A673 (cell line): ENCODE measurements at places on chromosomes 11 and 22. TPM values are rescaled to one million over a fixed set of nuclear protein-coding genes. Genes with fewer than 3 reads are reported as not detected.

DNA sequence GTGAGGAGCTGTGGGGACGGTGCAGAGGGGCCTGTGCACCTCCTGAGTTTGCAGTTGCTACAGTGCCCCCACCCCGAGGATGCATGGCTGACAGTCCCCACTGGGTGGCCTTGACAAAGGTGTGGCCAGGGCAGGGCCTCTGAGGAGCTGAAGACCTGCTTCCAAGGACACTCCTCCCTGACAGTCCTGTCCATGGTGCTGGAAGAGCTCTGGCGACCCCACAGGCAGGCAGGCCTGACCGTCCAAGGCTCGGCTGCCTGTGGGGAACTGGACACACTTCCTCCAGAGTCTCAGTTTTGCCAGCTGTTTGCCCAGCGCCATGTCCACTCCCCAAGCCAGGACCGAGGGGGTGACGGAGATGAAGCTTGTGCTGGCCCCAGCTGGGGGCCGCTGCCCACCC, 32.7 kb downstream of the BRSK2 start:
- DNase-seq, result no peak

GRCh38 chr11:130269326-130269943, 45.3 kb downstream of the ZBTB44 start:
- DNase-seq, result no peak

MRGPRX4 gene
- not detected in 2 replicates for total RNA-seq

USP2 gene
- total RNA-seq, result 4.8 and 6.2 TPM in 2 replicates

DNA sequence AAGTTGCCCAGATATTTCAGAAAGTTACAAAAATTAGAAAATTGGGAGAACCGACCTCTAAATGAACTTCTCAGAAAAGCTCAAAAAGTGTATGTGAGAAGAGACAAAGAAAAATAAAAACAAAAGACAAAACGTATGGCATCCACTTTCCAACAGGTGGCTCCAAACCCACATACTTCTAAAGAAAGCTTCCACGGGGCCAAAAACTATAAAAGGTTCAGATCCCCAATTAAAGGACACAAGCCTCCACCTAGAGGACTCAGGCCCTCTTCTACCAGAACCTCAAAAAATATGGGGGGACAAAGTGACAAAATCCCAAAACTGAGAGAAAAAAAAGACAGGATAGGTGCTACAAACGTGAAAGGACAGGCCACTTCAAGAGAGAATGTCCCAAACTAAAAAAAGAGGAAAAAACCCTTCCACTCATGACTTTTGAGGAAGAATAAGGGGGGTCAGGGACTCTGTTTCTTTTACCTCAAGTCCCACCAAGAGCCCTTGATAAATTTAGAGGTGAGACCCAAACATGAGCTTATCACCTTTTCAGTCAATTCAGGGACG, 8.8 kb downstream of the SCGB2A1 start:
- DNase-seq, result peak; percentile 39

GRCh38 chr11:43942662-43943371, 380 bp downstream of the C11orf96 start:
- peak; percentile 76 for DNase-seq

KRTAP5-1 gene
- not detected in 2 replicates for total RNA-seq

C11orf98 gene
- total RNA-seq, result 124 and 141 TPM in 2 replicates

DEUP1 gene
- not detected in 2 replicates for total RNA-seq

GRCh38 chr11:66467034-66467659, 442 bp downstream of the PELI3 start:
- DNase-seq, result peak; percentile 63

DNA sequence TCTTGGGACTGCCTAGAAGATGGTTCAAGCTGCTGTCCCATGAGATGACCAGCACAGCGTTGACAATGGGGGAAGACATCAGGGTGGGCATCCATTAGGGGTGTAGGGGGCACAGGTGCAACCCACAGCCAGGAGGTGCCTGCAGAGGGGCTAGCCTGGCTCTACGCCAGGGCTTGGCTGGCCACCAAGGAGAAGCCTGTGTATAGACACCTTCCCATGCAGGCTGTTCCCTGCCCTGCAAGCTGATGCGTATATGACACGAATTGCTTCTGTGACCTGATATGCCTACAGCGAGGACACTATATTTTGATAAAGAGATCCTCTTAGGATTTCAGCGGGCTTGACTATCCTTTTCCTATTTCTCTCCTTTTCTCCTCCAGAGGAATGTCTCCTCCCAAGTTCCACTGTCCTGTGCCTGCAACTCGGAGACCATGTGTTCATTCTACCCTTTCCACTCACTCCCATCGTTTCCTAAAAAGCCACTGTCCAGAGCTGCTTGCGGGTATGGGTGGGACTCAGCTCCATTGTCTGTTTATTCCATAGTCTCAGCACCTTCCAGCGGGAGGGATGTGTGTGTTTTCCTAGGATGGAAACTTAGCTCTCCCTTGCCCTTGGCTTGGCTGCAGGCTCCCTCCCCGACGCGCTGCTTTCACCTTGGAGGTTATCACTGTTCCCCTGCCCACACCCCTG, 56.1 kb downstream of the ST14 start:
- DNase-seq, result no peak

DNA sequence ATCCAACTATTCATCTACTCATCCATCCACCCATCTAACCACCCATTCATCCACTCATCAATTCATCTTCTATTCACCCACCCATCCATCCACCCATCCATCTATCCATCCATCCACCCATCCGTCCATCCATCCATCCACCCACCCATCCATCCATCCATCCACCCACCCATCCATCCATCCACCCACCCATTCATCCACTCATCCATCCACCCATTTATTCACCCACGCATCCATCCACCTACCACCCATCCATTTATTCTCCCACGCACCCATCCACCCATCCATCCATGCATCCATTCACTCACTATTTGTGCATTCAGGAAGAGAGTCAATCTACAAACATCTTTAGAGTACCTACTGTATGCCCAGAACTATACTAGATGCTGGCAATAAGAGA, 482.3 kb downstream of the NTM start:
- DNase-seq, result no peak

- DNase-seq, result no peak
Measured at GRCh38 chr11:105032495-105032894, 2.4 kb downstream of the CASP1 start.

C11orf87 gene
- total RNA-seq, result not detected in 2 replicates

- peak; percentile 87 for DNase-seq
Measured at GRCh38 chr11:64206457-64207255, at the start of gene FERMT3. Gene FERMT3 (plus strand): TSS chr11:64206721. CDS start chr11:64207365, 644 bp downstream.

TMEM151A gene
- 1.5 and 1.7 TPM in 2 replicates for total RNA-seq

DNA sequence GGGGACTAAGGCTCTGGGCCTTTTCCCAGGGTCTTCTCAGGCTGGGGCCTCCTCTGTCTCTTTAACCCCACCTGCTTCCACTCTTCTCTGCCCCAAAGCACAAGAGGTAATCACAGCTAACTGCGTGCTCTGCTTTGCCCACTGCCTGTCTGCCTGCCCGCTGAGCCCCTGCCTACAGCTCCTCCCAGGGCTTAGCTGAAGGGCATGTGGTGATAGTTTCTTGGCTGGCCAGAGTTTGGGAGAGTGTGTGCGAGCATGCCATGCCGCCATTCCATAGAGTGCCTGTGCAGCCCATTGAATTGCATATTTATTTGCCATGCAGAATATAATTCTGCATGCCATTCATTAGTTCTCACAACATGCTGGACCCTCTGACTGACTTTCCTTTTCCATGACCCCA, 32.5 kb downstream of the PHLDB1 start:
- DNase-seq, result no peak

DNA sequence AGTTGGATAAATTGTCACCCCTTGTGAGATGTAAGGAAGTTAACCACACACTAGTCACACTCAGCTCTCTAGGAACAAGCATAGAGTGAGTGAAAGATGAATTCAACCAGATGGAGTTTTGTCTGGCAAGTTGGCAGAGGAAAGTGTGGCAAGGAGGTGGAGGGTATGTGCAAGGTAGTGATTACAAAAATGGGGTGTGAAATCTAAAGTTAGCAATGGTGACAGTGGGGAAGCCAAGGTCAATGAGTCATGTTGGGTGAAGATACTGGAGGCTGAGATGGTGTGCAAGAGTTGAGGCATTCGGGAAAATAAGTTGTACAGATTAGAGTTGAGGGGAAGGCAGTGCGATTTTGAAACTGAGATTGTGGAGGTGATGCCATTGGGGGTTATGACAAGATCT, 33.7 kb downstream of the MRGPRX2 start:
- DNase-seq, result no peak

RASGRP2 gene
- total RNA-seq, result 2.0 and 3.5 TPM in 2 replicates

IGLL1 gene
- total RNA-seq, result not detected in 2 replicates

DNA sequence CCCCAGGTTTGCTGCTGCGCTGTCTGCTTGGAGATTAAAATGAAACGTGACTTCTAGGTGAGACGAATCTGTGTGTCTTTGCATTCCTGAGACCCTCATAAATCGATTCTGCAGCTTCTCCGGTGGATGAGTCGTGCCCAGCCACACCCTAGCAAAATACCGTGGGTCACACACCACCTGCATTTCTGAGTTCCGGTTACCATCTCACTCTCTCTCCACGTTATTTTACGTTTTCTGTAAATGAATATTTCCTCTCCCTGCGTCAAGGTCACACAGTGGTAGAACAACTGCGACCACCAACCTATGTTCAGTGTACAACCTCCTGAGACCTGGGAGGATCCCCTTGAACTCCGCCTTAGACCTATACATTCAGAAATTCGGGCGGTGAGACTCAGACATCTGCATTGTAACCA, 1.1 kb downstream of the YWHAH start:
- DNase-seq, result no peak

DNA sequence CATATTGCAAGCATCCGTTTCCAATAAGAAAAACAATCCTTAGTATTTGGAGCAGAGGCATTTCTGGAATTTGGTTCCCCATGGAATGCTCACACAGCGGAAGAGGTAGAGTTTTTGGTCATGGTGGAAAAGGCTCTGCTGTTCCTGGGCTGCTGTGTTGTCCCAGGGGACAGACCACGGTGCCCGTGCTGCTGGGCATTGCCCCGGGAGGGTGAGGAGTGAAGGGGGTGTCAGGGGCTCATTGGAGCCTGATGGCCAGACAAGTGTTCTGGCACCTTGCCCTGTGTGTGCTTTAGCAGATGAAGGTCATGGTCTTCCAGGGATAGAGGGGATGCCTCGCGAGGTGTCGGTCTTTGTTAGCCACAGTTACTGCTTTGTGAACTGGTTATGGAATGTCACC, 61.2 kb downstream of the MPPED1 start:
- DNase-seq, result no peak

DNA sequence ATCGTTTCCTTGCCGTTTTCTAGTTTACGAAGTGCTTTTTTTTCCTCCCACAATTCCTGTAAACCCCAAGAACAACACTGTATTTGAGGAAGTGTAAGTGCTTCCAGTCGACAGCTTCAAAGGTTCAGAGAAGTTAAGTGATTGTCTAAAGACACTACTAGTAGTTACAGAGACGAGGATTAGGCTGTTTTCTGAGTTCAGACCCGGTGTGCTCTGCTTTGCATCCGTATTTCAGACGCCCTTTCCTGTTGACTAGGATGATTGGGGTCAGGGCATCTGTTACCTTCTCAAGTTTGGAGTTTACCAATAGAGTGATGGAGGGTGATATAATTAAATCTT, 430 bp downstream of the CLP1 start:
- no peak for DNase-seq

DNA sequence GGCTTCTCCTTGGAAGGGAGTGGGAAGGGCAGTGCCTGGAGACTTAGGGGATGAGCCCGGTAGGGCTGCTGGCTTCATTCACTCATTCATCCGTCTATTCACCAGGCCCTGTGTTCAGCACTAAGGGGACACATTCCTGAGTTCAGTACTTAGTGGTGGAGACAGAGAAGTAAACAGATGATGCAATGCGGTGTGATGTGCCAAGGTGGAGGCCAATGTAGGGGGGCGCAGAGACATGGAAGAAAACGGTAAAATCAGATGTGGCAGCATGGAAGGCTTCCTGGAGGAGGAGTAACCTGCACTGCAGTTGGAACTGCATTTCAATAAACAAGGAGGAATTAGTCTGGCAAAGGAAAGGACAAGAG, 21.3 kb downstream of the GRIK4 start:
- no peak for DNase-seq

GRCh38 chr11:34242037-34242625, 115.7 kb downstream of the ABTB2 start:
- no peak for DNase-seq

DNA sequence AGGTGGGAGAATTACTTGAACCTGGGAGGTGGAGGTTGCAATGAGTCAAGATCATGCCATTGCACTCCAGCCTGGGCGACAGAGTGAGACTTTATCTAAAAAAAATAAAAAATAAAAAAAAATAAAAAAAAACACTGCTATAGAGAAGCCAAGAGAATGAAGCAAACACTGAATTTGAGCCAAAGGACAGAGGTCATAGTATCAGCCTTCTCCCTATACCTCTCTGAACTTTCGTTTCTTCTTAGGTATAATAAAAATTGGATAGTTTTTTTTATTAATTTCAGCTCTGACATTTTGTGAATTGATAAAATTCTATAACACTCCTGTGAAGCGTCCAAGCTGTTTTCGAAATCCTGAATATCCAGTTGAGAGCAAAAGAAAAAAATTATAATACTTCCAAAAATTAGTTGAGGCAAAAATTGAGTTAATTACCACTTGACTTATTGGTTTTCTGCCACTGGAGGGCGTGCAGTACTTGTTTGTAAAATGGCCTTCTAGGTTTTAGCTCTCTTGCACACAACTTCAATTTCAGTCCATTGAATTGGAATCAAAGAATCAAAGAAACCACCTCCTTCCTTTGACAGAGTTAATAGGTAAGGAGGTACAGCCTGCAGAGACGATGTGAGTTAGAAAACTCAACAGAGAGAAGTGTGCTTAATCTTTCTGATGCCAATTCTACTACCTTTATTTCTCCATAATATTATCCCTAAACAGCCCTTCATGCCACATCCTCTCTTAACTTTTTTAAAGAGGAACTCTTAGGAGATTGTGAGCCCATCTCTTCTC, 143.2 kb downstream of the BBOX1 start:
- DNase-seq, result peak; percentile 94

DNA sequence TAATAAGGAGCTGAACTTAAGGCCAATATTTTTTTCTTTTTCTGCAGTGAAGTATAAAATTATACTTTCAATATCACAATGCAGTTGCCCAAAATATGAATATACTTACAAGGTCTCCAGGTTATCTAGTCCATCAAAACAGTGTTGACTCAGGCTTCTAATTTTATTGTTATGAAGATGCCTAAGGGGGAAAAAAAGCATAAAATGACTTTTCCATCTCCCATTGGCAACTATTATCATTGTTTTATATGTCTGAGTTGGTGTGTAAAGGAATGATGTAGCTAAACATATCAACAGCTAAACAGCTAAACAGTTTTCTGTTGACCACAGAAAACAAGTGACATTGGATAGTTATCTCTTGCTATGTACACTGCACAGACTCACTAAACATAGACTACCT, 21.2 kb upstream of the CCDC34 start:
- no peak for DNase-seq

- no peak for DNase-seq
Measured at GRCh38 chr11:61352038-61352437, 9.6 kb downstream of the CYB561A3 start.

GRCh38 chr22:45248832-45249561, 8.3 kb upstream of the KIAA0930 start:
- DNase-seq, result no peak
